ENCODE measurements at places on chromosomes 2 and 18.

DNA sequence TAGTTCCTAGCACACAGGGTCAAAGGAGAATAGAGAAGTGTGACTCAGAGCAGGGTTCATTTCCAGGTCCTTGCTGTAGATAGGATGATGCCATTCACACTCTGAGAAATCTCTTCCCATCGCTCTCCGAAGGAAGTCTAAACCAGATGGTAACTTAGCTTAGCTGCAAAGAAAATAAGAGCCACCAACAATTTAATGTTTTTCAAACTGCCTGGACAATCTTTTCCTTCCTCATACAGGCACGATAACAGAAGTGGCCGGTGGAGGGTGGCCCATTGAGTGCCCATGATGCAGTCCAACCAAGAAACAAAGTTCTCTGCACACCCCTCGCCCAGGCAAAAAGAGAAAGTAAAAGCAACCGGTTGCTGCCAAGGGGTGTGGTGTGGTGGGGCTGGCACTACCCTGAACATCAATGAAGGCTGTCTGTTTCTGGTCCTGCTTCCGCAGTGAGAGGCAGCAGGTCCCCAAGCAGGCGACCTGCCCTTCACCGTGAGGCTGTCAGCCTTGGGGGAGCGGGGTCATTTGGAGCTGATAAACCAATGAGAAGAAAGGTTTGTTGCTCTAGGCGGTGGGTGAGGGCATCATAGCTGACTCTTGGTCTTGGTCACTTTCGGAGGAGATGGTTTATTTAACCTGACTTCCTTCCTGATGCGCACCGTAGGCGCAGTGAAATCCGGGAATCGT is 105.6 kb upstream of the CD302 start:
- DNase-seq, result no peak

DNA sequence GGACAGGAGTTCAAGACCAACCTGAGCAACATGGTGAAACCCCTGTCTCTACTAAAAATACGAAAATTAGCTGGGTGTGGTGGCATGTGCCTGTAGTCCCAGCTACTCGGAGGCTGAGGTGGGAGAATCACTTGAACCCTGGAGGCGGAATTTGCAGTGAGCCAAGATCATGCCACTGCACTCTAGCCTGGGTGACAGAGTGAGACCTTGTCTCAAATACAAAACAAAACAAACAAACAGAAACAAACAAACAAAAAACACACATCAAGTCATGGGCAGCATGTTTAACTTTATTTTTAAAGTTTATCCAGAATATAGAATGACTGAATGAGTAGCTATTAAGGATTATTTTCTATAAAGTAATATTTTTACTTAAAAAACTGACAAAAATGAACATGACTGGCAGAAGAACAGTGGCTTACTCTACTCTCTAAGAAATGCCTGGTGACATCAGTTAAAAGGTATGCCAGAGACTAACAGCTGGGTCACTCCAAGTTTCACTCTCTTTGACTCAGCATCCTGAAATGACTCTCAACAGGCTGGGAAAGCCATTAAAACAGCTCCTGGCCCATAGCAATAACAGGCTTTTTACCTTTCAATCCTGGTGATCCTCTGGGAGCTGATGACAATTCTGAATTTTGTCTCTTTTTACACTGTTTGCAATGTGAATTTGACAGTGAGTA is 281.6 kb upstream of the STON1 start:
- peak; percentile 76 for DNase-seq

GRCh38 chr2:231743376-231744116 is 35.2 kb downstream of the PTMA start:
- DNase-seq, result no peak

DNA sequence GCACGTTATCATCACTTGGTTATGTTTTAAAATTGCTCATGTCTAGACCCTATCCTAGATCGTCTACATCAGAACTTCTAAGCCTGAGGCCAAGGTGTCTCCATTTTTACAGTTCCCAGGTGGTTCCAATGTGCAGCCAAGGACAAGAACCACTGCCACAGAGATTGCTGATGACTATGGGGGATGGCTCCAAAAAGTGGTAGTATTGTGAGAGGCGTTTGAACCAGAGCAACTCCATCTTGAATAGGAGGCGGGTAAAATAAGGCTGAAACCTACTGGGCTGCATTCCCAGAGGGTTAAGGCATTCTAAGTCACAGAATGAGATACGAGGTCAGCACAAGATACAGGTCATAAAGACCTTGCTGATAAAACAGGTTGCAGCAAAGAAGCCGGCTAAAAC is 212.6 kb upstream of the FBXO11 start:
- DNase-seq, result no peak

GRCh38 chr2:67896476-67896875 is 166.3 kb downstream of the C1D start:
- DNase-seq, result no peak

DNA sequence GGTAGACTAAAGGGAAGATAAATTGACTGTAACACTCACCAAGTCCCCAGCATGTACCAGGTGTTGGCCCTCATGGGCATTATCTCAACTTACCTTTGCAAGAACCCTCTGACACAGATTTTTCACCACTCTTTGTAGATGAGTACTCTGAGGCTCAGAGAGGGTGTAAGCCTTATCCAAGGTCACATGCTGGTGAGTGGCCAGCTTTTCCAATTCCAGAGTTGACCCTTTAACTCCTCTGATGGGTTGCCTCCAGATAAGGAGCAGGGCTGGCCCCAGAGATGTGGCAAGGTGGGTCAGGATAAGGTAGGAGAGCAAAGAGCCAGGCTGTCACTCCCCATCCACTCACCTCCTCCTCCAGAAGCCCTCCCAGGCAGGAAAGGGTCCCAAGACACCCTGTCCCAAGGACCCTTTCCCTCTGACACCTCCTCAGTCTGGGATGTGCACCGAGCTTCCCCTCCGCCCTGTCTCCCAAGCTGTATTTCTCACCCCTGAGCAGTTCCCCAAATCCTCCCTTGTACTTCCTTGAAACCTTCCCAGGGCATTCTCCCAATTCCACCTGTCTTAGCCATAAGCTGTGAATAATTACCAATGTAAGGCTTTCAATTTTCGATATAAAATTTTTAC is 165.9 kb downstream of the ZFP36L2 start:
- DNase-seq, result no peak

DNA sequence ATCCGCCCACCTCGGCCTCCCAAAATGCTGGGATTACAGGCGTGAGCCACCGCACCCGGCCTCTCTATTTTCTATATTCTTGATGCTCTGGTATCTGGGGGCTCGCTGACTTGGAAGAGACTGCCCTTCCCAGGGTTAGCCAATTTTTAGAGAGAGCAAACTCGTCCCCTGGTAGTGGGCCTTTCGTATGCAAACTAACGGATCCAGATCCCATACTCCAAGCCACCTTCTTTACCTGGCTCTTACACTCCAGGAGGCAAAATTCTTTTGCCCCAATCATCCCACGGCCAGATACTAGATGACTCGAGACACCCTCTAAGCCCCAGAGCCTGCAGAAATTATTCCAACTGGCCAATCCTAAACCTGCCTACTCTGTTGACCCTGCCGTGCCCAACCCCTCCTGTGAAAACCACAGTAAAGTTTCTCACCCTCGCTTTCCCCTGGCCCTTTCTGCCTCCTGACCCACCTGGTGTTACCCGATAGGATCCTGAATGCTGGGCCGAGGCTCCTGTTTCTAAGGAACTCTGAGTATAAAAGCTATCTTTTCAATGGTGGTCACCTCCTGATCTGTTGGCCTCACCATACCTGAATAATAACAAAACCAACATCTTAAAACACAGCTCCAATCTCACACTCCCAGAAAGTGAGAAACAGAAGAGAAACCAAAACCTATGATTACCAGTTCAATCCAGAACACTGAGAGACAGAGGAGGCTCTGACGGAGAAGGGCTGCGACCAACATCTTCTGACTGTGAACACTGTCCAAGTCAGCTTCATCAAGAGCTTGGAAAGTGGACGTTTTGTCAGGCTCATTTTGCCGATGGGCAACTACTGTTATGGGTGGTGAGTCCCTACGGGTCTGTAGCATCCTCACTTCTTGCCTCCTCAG is 57.6 kb upstream of the ZNF532 start:
- no peak for DNase-seq

- no peak for DNase-seq
Observed at GRCh38 chr2:96500385-96501066, 4.6 kb downstream of the NEURL3 start.

GRCh38 chr2:85999061-85999831 is 106.4 kb downstream of the POLR1A start:
- DNase-seq, result no peak

- DNase-seq, result no peak
Observed at GRCh38 chr2:218257390-218257981, 3.3 kb upstream of the GPBAR1 start.

- no peak for DNase-seq
Observed at GRCh38 chr2:236337465-236338325, 73.5 kb upstream of the ASB18 start.

GRCh38 chr18:79940126-79940813 is 11.2 kb downstream of the SLC66A2 start:
- DNase-seq, result no peak

DNA sequence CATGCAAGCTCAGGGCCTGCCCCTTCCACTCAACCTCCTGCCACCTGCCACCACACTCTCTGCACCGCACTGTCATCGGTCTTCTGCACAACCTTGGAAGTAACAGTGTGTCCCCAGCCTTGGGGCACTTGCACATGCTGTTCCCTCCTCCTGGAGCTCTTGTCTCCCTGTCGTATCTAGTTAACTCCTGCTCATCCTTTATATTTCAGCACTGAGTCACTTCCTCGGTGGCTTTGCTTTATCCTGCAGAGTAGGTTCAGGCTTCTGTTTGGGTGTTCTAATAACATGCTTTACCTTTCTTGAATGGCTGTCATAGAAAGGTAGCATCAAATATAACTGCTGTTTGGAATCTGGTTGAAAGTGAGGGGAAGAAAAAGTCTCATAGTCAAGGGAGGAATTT is 25.3 kb downstream of the PAX8 start:
- DNase-seq, result no peak

DNA sequence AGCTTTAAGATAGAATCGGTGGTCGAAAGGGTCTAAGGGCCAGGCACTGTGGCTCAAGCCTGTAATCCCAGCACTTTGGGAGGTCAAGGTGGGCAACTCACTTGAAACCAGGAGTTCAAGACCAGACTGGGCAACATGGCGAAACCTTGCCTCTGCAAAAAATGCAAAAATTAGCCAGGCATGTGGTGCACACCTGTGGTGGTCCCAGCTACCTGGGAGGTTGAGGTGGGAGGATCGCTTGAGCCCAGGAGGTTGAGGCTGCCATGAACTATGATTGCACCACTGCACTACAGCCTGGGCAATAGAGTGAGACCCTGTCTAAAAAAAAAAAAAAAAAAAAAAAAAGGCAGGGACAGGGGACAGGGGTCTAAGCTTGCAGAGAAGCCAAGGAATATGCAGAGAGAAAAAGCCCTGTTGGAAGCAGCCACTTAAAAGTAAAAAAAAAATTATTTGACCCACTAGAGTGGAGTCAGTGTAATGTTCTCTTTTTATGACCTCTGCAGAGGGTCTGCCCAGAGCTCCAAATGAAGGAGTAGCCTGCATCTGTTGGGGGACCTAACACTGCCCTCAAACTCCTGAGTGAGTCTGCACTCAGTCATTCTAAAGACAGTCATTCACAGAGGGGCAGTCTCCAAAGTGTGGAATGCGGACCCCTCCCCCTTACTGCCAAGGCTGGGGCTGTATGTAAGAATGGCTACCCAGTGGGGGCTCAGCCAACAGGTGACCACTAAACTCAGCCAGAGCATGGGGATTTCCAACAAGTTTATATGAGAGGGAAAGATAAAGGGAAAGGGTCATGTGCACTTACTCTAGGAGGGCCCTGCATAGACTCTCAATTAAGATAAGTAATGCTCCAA is 118.5 kb upstream of the CDCA7 start:
- no peak for DNase-seq

- no peak for DNase-seq
Observed at GRCh38 chr2:66982766-66983165, 414.4 kb upstream of the ETAA1 start.

DNA sequence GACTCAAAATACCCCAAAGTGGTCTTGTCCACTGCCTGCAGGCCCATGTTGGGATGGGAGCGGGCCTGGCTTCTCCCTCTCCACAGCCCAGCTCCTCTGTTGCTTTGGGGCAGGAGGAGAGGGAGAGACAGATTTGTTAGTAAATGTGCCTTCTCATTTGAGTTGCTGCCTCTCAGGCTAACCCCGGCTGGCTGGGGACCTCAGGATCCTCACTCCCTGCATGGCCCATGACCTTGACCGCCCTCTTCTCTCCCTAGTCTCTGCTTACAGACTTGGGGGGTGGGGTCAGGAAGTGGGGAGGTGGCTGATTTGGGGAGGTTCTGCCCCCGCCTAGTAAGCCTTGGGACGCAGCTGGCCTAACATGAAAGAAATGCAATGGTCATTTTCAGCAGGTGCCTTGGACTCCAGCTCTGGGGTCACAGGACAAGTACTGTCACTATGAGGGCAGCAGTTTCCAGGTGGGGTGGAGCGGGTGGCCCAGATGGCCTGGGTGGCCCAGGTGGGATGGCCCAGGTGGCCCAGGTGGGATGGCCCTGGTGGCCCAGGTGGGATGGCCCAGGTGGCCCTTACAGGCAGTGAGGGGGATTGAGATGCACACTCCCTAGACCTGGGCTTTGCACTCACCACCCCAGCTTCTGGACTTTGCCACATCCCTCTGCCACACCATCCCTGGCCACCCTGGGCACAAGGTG is 24.1 kb downstream of the HJURP start:
- no peak for DNase-seq

- DNase-seq, result no peak
Observed at GRCh38 chr18:41724195-41724594, 230.8 kb upstream of the PIK3C3 start.

DNA sequence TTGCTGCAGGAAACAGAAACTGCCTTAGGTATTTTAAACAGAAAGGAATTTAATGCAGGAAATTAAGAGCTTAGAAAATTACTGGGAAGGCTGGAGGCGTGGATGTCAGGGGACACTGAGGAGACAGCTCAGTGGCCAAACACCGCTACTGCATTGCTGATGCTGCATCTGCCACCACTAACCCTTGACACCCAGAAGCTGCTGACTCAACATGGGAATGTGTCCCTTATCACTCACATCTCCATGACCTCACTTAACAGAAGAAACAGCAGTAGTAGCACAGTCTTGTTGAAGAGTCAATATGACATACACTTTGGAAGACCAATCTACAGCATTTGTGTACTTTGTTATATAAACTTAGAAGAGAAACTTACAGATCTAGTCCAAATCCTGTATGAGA is 906.1 kb downstream of the SLC4A3 start:
- no peak for DNase-seq

- DNase-seq, result peak; percentile 5
Observed at GRCh38 chr2:58992062-58992706, 751.1 kb upstream of the FANCL start.

GRCh38 chr2:71226096-71226964 is 573 bp downstream of the PAIP2B start:
- DNase-seq, result no peak

- DNase-seq, result no peak
Observed at GRCh38 chr2:41460661-41461060, 587.2 kb upstream of the PKDCC start.

GRCh38 chr2:225889452-225889851 is 489.9 kb downstream of the NYAP2 start:
- DNase-seq, result peak; percentile 76

Measured in skeletal muscle cell (primary cell).